ENCODE measurements at places on chromosomes 2 and 18.

- DNase-seq: no peak
These were observed 91.0 kb downstream of the CSRNP3 start for GRCh38 chr2:165560377-165560988.

DNA sequence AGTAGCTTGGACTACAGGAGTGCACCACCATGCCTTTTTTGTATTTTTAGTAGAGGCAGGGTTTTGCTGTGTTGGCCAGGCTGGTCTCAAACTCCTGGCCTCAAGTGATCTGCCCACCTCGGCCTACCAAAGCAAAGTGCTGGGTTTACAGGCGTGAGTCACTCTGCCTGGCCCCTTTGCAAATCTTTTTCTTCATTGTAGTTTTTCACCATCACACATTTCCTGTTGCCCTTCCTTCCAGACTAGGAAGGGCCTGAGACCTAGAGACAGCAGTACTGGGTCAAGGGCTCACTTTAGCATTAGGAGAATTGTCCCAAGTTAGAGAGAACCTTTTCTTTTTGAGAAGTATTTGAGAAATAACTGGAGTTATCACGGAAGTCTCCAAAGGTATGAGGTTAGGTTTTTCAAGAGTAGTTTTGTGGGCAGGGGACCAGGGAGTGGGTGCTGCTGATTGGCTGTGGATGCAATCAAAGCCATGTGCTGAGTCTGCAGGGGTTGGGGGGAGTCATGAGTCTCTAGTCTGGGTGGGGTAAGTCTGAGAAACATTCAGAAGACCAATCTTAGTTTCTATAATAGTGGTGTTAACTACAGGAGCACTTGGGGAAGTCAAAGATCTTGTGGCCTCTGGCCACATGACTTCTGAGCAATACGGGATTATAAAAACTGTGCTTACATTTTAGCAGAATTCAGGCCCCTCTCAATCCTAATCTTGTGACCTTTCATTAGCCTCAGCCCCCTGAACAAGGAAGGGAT, 23.7 kb downstream of the B3GNT2 start:
- no peak for DNase-seq

- DNase-seq: no peak
These were observed 28.4 kb upstream of the SLC3A1 start for GRCh38 chr2:44246840-44247369.

GRCh38 chr2:1104364-1104763, 153.7 kb downstream of the SNTG2 start:
- no peak for DNase-seq

DNA sequence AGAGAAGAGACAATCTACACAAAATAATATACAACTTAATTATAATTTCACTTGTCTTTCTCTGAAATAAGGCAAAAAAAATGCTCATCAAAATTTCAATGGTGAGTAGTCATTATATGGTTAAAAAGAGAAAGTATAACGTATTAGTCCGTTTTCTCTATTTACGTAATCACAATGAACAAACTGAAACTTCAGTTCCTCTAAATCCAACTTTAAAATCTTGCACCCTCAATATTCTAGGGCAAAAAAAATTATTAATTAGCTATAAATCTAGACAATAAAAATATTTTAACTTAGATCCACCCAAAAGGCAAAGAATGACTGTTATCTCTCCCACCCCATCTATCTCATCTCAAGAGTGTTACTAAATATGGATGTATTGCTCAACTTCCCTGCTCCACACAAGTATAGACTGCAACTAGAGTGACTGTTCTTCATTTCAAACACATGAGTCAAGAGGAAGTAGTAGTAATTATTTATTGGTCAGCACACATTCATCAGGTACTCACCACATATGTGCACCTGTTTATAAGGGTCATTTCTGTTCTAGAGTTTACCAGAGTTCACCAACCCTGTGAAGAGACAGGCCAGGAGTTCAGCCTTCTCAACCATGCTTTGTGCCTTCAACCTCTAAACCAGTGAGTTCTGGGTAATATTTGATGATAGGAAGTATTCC, 36.4 kb downstream of the STK39 start:
- DNase-seq: no peak

- peak; percentile 59 for DNase-seq
These were observed 130.2 kb downstream of the CD226 start for GRCh38 chr18:69817335-69817940.

DNA sequence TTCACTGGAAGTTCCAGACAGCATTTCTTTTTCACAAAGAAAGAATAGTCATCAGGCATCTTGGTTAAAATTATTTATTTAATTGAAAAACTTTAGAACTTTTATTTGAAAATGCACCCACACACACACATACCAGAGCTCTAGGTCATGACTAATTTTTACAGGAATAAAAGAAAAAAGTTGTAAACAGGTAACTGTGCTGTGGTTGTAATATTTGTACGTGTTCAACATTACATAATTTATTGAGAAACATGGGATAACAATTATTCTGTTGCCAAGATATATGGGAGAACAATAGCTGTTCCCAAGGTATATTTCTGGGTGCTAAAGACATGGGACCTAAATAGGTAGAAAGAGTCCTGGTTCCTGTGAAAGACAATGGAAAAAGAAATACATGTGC, 104.9 kb downstream of the RIT2 start:
- no peak for DNase-seq

GRCh38 chr2:179682756-179683155, 178.7 kb downstream of the ZNF385B start:
- no peak for DNase-seq

DNA sequence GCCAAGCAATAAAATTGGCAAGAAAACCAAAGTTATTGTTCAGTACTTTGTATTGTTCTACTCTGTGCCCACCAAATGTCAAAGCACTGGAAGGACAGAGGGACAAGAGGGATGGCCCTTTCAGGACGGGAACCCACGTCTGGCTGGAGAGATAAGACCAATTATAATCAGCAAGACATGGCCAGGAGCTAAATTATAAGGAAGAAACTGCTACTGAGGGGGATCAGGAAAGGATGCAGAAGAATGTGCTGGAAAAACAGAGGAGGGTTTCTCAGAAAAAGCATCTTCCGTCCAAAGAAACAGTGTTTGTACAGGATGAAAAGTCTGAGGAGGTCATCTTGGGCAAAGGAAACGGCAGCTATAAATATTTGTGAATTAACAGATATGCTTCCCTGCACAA, 46.4 kb upstream of the NARS1 start:
- DNase-seq: peak; percentile 4

DNA sequence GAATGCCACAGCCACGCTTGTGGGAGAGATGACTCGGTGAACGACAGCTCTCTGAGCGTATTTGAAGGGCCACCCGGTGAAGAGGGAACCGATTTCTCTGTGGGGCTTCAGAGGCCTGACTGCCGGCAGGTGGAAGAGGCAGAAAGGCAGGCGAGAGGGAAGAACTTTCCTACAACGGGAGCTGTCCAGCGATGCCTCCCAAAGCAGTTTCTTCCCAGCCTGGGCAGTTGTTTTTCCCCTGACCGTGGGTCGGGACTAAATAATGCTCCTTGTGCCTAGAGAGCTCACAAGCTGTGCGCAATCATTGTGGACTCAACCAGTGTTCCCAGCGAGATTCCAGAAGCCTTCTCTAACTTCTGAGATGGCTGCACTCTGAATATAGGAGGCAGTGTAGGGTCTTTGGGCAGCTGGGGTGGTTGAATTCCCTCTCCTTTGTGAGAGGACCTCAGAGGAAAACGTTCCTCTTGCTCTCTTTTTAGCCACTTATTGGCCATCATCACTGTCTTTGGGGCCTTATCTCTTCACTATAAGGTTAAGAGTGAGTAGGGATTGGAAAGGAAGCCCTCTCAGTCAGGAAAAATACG, 710 bp downstream of the SEC11C start:
- peak; percentile 4 for DNase-seq

- DNase-seq: no peak
These were observed 172.7 kb downstream of the SOCS6 start for GRCh38 chr18:70461323-70462077.

- DNase-seq: no peak
These were observed 226.1 kb upstream of the APCDD1 start for GRCh38 chr18:10228326-10228725.

DNA sequence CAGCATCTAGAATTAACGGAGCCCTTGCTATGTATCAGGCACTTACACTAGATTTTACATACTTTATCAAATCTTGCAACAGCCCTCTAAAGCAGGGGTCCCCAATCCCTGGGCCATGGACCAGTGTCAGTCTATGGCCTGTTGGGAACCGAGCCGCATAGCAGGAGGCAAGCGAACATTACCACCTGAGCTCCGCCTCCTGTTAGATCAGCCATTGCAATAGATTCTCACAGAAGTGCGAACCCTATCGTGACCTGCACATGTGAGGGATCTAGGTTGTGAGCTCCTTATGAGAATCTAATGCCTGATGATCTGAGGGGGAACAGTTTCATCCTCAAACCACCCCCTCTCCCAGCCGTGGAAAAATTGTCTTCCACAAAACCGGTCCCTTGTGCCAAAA, 13.4 kb downstream of the DNAJB2 start:
- no peak for DNase-seq

- DNase-seq: no peak
These were observed 271.8 kb downstream of the SUCLG1 start for GRCh38 chr2:84187258-84187657.

- no peak for DNase-seq
These were observed 1229.0 kb upstream of the ZEB2 start for GRCh38 chr2:145748927-145749326.

- no peak for DNase-seq
These were observed 315.9 kb upstream of the UBE2E3 start for GRCh38 chr2:180664507-180664906.

- no peak for DNase-seq
These were observed 535.4 kb downstream of the LRP1B start for GRCh38 chr2:141595316-141595920.

DNA sequence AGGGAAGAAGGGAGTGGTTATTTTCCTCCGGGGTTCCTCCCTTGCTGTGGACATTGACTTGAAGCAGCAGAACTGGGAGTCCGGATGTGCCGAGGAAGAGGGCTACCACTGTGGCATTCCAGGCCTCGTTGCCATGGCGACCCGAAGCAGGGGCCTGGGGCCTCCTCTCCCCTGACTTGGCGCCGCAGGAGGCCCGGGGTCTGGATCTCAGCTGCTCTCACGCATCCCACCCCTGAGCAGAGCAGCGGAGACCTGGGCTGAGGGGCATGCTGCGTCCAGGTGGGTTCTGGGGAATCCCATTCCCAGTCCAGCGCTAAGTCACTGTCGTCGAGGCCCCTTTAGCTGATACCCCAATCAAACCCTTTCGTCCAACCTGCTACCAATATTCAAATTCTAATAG, 100.2 kb downstream of the BCL11A start:
- DNase-seq: no peak

- no peak for DNase-seq
These were observed 6.1 kb downstream of the STEAP3 start for GRCh38 chr2:119229716-119230115.

GRCh38 chr2:224777559-224777930, 61.4 kb upstream of the CCDC195 start:
- DNase-seq: no peak

DNA sequence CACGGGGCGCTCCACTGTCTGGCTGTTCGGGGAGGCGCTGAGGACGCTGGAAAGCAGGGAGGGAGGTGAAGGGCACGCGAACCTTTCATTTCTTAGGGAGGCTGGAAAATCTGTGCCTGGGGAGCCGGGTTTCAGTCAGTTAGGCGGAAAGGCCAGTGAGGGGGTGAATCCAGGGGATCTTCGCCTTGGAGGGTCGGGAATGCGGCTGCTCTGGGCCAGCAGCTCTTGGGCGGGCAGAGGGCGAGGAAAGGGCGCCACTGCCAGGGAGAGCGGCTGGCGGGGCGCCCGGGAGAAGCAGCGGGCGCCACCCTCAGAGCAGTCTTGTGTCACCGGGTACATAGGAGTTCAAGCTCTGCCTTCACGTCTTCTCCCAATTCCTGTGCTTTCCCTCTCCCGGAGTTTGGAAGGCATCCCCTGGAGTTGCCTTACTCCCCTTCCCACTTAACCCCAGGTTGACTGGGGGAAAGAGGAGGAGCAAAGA, 1.4 kb downstream of the CCDC85A start:
- no peak for DNase-seq

- DNase-seq: peak; percentile 10
These were observed 47.1 kb upstream of the CCDC150 start for GRCh38 chr2:196592331-196592910.

GRCh38 chr2:56582570-56582969, 398.8 kb downstream of the CCDC85A start:
- no peak for DNase-seq

DNA sequence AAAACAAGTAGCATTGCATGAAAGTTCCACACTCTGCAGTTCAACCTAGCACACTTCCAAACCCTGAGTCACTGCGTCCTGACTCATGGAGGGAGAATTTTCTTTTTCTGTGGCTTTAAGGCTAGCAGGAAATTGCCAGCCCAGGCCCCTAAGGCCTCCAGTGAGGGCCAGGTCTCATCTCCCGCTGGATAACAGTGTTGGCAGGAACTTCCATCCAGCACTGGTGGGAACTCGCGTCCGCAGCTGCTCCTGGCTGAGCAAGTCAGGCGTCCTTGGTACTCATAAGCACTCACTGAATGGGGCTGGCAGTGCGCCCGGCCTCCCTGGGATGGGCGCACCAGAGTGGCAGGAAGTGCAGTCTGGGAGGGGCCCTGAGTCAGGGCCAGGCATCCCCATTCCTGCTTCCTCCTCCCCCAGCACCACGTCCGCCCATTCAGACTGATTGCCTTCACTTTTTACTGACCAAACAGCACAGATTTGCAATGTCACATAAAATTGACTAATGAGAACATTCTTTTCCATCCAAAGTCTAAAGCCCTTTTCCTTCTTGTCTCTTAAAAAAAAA, 14.3 kb downstream of the MALL start:
- peak; percentile 64 for DNase-seq

GRCh38 chr2:69836316-69836715, 6.9 kb downstream of the GMCL1 start:
- DNase-seq: no peak

GRCh38 chr2:231940795-231941194, 14.6 kb upstream of the NPPC start:
- no peak for DNase-seq

DNA sequence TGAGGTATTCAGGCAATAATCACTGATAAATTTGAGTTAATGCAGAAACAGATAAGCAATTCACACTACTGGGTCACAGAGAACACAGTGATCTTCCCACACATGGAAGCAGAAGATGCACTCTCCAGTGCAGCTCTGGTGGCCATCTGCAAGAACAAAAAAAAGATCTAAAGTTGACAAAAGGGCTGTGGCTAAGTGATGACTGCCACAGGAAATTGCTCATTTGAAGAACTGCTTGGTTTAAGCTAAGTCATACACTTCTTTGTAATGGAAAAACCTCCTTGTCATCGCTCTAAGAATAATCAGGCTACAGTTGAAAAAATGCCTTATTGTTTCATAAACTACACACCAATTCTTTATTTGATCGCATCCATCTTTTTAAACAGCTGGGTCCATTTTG, 115.1 kb downstream of the DTNB start:
- DNase-seq: peak; percentile 29

GRCh38 chr2:234678711-234679110, 181.8 kb upstream of the ARL4C start:
- no peak for DNase-seq

DNA sequence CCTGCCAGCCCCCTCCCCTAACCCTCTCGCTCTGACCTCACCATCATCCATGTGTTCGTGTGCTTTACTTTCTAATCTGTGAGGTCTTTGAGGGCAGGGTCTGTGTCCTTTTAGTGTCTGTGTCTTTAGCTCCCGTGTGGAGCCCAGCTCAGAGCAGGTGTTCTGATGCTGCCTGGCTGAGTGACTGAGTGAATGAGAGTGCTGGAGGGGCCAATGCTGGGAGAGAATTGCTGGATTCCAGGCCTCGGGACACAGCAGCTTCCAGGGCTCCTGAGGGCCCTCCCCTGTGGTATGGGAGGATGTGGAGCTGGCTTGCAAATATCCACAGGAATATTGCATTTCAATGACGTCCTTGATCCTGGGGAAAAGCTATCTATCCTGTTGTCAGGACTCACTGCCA, 160.6 kb downstream of the ANKRD30B start:
- DNase-seq: no peak

- DNase-seq: no peak
These were observed 9.8 kb downstream of the CD302 start for GRCh38 chr2:159788253-159788652.

Measured in SK-MEL-5 (cell line).